ENCODE measurements at places on chromosomes 2 and 18.

- no peak for DNase-seq
These were observed 71.7 kb upstream of the SP3 start for GRCh38 chr2:174036825-174037224.

DNA sequence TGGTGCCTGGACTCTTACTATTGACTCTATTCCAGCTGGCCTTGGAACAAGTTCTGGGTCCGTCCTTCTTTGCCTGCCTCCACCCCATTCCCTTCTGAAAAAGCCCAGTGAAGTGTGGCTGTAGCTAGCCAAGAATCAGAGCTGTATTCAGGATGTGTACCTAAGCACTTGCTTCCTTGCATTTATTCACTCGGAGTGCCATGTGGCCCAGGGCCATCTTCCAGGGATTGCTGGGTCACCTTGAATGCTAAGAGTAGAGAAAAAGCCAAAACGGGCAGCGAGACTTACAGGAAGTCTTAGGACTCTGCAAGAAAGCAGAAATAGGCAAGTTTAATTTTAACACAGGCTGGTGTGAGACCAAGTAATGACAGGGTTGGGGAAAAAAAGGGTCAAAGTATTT, 4.1 kb downstream of the ITGA6 start:
- DNase-seq: no peak

DNA sequence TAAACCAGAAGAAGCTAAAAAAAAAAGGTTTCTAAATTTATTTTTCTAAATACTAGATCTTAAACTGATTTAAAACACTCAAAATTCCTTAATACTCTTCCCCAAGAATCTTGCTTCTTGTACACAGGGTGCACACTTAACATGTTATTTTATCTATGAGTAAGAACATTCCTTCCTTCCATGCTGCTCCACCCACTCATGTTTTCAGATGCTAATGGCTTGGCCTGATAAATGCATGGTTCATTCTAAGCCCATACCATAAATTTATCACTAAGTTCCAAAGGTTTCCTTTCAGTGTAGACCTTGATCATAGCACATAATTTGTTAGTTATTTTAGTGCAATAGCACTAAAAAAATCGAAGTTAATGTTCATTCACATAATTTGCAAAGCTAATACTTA, 8.1 kb downstream of the FBXO48 start:
- DNase-seq: no peak

DNA sequence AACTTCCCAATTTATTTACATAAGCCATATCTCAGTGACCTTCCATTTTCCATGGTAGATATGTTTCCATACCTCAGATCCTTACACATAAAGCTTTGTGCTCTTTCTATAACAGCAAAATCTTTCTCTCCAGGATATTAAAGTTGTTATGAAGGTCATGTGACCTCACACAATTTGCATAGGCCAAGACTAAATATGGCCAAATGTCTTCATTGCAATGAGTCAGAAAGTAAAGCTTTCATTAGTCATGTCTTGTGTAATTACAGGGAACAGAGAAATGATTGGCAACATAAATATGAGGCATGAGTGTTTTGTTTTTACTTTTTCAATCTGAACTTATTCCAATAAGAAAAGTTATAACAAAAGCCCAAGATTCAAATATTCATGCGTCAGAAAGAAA, 243.5 kb downstream of the ASXL3 start:
- no peak for DNase-seq

- no peak for DNase-seq
These were observed 7.7 kb downstream of the RASGRP3 start for GRCh38 chr2:33484042-33484621.

DNA sequence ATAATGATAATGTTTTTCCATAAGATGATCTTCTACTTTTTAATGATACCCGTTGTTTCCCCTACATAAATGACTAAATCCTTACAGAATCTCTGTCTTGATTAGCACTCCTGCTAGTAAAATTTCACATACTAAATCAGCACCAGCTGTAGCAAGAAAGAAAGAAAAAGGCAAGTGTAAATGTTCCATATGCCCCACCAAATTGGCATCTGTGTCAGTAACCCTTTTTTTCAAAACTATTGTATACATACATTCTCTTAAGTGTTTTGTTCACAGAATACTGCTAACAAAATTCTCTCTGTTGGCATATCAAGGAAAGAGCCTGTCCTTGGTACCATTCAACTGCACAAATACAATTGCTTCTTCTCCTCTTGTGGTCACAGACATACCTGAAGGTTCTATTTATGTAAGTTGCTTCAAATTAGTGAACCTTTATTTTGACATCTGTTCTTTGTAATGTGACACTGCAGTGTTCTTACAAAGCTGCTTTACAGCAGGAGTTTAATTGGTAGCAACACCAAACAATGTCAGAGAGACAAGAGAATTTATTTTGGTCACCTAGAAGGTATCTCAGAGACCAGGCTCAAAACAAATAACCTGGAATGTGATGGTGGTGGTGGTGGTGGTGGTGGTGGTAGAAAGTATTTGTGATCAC, 641.9 kb downstream of the ZEB2 start:
- DNase-seq: no peak

DNA sequence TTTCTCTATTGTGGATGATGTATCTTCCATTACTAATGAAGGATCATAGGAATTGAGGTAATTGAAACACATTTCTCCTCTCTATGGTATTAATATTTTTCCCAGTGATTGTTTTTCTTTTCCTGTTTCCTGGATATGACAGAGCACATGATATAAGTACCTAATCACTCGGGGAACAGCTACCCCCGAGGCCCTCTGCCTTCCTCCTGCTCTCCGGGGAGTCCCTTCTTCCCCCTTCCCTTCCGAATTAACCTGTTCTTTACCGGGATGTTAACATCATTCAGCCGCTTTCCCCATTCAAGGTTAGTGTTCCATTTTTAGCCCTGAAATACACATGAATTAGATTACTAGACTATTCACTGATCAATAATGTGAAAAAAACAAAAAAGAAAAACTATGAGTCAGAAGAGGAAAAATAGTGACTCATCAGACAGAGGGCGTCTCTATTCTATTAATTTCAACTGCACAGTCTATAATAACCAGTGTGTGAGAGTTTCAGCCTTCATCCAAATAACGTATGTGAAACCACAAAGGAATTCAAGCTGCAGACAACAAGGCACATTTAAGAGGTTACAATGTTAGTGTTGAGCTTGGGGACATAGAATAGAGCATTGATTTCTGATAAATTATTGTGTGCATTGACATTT, 450.8 kb downstream of the DLGAP1 start:
- DNase-seq: no peak

- no peak for DNase-seq
These were observed 6.4 kb upstream of the NLRC4 start for GRCh38 chr2:32271063-32271462.

GRCh38 chr2:207289295-207290018, 123.7 kb upstream of the KLF7 start:
- no peak for DNase-seq

GRCh38 chr2:118046634-118047210, 32.9 kb upstream of the CCDC93 start:
- no peak for DNase-seq

DNA sequence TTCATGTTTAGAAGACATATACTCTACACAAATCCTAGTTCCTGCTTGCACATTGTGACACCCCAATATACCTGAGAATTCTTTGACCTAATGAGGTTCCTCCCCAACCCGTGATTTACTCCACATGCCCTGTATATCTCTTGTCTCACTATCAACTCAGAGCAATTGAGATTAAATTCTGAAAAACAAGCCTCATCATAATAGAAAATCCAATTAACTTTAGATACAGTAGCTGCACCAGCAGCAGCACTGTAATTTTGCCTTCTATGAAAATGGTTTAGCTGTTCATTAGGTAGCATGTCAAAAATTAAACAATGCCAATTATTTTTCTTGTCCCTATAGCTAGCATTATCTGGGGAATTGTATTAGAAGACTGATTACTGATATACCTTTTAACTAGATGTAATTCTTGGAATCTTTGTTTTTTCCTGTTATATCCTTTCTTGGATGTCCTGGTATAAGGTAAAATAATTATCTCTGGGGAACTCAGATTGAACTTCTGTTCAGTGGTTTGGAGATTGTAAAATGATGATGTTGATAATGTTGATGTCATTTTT, 218.9 kb upstream of the TANK start:
- no peak for DNase-seq

DNA sequence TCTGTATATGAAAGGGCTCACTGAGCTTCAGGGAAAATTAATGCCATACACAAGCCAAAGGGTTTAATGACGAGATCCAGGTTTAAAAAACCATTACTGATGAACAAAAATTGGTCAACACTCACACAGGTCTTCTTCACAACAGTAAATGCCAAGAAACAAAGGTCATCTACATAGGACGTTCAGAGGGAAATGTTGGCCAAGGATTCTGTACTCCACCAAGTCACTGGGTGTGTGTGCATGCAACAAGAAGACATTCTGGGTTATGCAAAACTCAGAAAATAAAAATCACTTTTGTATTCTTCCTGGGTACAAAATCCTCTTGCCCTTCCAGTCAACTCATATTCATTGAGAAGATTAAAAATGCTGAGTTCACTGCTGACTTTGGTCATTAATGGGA, 78.3 kb downstream of the ACTR2 start:
- no peak for DNase-seq

DNA sequence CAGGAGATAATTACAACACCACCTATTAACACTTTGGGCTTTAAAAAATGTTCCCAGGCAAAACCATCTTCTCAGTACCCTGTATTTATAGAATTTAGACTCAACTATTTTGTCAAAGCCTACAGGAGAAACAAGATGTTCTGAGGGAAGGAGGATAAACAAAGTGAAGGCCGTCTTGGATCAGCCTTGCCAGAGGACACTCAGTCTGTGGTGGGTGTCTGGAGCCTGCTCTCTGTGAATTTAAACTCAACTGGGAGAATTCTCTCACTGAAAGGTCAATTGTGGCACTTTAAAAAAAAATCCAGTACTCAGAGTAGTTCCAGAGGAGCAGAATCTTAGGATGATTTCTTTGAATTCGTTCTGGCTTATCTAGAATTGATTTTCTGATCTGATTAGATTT, 28.4 kb upstream of the SLC1A4 start:
- DNase-seq: no peak

GRCh38 chr2:84283506-84283905, 175.6 kb downstream of the SUCLG1 start:
- no peak for DNase-seq

DNA sequence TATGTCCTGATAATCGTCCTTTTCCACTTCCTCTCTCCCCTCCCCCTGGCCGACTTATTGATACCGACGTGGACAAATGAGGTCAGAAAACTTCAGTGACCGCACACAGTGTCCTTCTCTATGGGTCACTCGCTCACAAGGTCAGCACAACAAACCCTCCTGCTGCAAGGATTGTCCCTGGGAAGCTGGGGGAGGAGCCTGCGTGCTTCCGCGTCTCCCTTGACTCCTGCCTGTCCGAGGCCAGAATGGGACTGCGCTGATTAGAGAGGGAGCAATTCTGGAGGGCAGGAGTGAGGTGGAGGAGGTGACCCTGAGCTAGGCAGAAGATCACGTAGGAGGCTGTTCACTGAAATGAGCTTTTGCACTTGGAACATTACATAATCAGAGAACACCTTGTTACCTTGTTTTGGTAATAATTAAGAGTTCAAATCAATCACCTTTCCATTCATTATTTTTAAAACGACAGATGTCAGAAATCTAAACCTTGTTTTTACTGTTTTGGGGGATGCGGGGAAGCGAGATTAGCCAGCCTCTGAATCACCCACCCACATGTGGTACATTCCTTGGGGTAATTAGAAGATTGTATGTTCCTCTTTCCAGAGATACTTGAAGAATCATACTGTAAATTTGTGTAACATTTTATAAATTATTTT, 70.6 kb downstream of the CTAGE1 start:
- no peak for DNase-seq

GRCh38 chr2:215435870-215436704, at the start of gene FN1:
TSS of gene FN1 (minus strand) at chr2:215436068. CDS start at chr2:215435802, 266 bp downstream.
- DNase-seq: peak; percentile 43

DNA sequence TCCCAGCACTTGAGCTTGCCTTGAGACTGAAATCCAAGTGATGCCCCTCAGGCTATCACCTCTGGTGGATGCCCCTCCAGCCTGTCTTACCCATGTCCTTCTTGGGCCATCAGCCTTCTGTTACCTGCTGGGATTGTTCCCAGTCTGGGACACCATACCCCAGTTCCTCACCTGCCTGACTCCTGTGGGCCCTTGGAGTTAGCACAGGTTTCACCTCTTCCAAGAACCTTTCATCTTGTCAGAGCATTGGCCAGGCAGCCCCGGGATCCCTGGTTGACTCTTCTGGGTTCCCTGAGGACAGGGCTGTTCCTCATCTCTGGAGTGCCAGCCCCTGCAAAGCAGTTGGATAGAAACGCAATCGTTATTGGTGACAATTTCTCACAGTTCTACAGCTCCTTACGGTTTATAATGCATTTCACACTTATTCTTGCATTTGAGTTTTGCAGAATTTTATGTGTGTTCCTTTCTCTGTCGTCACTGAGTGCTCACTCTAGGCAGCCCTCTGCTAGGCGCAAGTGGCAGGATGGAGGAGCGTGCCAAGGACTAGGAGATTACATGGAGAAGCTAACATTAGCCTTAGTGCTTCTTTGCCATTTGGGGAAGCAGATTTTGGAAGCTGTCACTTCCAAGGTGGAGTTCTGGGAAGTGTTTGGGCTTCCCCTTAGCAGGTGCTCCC, 139.7 kb downstream of the DDX1 start:
- DNase-seq: no peak

DNA sequence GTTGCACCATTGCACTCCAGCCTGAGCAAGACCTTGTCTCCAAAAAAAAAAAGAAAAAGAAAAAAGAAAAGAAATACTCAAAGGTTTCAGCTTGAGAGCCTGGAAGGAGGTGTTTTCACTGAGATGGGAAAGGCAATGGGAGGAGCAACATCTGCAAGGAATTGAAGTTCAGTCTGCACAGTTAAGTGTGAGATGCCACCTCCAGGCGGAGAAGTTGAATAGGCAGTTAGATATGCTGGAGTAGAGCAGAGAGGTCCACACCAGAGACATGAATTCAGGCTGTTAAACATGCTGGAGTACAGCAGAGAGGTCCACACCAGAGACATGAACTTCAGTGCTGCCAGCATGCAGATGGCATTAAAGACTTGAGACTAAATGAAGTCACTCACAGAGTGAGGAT, 41.4 kb upstream of the DTNB start:
- no peak for DNase-seq

GRCh38 chr2:221562226-221562625, 9.9 kb downstream of the EPHA4 start:
- DNase-seq: no peak

GRCh38 chr2:215529271-215529670, 93.4 kb upstream of the FN1 start:
- DNase-seq: no peak

- no peak for DNase-seq
These were observed 112.7 kb upstream of the DLX2 start for GRCh38 chr2:172215172-172215935.

- DNase-seq: no peak
These were observed 19.0 kb downstream of the CROCC2 start for GRCh38 chr2:240925191-240925567.

- no peak for DNase-seq
These were observed 78.0 kb upstream of the DNMT3A start for GRCh38 chr2:25419678-25420242.
